ENCODE measurements at places on chromosomes 6 and 20.

- no peak for DNase-seq
Observed at GRCh38 chr6:35318196-35319171, 20.9 kb downstream of the DEF6 start.

- no peak for DNase-seq
Observed at GRCh38 chr6:168368936-168369335, 49.4 kb upstream of the DACT2 start.

GRCh38 chr6:52201046-52201445 lies 14.9 kb downstream of the IL17A start:
- DNase-seq: no peak

DNA sequence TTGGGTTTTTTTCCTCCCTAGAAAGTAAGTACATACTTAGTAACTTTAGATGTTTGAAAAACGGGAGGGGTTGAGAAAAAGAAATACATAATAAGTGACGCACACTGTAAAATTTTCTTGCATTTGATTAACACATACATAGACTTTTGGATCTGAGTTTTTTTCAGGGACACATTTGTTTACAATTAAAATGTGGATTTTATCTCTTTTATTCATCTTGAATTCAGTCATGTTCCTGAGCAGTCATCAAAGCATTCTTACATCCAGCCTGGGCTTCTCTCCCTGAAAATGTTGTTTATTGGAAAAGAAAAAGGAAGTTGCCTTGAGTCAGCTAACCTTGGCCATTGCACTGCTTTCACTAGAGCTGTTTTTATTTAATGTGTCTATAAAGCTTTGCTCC lies 8.7 kb upstream of the RPP40 start:
- DNase-seq: no peak

- DNase-seq: no peak
Observed at GRCh38 chr20:35257175-35257909, 20.6 kb downstream of the MMP24OS start.

Data from activated CD8-positive, alpha-beta memory T cell treated with anti-CD3 and anti-CD28 coated beads, Interleukin-2, amount 50 U/mL, for 48 hours (primary cell).